ENCODE measurements at places on chromosomes 2 and 18.

DNA sequence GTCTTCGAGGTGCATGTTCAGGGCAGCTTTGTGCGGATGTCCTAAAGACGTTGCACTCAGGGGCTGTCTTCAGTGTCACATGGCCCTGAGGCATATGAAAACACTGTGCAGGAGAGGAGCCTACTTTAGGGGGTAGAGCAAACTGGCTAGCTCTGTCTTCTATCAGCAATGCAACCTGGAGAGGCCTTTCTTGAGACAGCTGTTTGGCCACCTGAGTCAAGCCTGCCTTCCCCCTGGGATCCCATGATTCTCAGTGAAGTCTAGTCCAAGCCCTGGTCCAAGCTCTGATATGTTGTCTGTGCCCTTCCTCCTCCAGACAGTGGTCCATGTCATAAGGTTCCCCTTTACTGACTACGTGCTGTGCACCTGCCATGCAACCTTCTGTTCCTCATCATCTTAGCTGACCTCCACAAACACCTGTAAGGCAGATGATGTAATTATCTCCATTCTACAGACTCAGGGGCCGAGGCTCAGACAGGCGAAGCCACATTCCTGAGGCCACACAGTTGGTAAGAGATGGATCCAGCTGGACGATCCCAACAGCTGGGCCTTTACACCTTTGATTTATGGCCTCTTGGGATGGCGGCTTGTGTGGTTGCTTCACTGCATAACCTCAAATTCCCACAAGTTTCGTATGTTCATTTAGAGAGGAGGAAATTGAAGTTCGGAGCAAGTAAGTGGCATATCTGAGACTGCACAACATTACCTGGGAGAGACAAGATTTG is 109.9 kb downstream of the COPS8 start:
- DNase-seq: no peak

GRCh38 chr2:190932514-190932913 is 51.9 kb downstream of the GLS start:
- no peak for DNase-seq

GRCh38 chr2:69797836-69798289 is 31.6 kb upstream of the GMCL1 start:
- DNase-seq: no peak

GRCh38 chr2:17190527-17190926 is 327.7 kb downstream of the RAD51AP2 start:
- no peak for DNase-seq

GRCh38 chr2:31087491-31087890 is 50.7 kb downstream of the GALNT14 start:
- DNase-seq: no peak

GRCh38 chr2:12824778-12825379 is 108.1 kb downstream of the TRIB2 start:
- DNase-seq: no peak

- DNase-seq: no peak
These were observed 86.7 kb downstream of the SPATS2L start for GRCh38 chr2:200393191-200393590.
